ENCODE measurements at places on chromosomes 13 and 19.

GRCh38 chr13:80341756-80342370, 937 bp upstream of the SPRY2 start:
- no peak for DNase-seq

GRCh38 chr19:11374433-11375142, at the start of gene SWSAP1:
SWSAP1 (plus strand) TSS chr19:11374666; CDS start chr19:11374681, 15 bp downstream.
- peak; percentile 96 for DNase-seq

DNA sequence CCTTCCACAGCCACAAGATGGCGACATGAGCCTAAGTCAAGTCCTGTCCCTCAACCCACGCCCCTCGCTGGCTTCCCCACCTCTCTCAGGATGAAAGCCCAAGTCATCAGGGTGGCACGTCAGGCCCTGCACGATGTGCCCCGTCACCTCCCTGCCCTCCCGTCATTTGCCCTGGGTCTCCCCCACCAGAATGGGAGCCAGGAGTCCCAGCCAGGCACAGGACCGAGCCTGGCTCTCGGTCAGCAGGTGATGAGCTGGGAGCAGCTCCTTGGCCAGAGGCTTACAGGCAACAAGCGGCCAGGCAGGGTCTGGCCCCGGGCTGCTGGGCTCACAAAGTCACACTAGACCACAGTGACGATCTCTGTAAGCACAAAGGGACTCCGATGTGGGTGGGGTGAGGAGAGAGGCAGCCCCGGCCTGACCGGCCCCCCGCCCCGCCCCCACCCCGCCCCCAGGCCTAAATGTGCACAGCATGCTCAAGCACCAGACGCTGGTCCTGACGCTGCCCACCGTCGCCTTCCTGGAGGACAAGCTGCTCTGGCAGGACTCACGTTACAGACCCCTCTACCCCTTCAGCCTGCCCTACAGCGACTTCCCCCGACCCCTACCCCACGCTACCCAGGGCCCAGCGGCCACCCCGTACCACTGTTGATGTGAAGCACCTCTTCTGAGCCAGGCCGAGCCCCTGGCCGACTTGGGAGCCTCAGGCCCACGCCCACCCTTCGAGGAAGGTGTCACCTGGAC, 7.3 kb downstream of the MRPL4 start:
- DNase-seq = peak; percentile 87

- no peak for DNase-seq
Observed at GRCh38 chr13:54536112-54536511, 1507.5 kb downstream of the OLFM4 start.

DNA sequence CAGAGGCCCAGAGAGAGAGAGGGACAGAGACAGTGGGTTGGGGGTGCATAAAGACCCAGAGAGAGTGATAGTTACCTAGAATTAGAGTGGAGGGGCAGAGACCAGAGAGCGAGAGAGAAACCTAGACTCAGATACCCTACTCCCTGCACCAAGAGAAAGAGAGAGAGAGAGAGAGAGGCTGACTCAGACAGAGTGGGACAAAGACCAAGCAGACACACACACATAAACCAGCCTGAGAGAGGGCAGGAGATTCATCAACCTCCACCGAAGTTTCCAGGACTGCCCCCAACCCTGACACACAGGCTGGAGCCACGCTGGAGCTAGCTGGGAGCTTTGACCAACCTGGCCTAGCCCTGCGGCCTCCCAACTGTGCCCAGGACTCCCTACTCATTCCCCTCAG, 12.9 kb downstream of the SYT3 start:
- no peak for DNase-seq

DNA sequence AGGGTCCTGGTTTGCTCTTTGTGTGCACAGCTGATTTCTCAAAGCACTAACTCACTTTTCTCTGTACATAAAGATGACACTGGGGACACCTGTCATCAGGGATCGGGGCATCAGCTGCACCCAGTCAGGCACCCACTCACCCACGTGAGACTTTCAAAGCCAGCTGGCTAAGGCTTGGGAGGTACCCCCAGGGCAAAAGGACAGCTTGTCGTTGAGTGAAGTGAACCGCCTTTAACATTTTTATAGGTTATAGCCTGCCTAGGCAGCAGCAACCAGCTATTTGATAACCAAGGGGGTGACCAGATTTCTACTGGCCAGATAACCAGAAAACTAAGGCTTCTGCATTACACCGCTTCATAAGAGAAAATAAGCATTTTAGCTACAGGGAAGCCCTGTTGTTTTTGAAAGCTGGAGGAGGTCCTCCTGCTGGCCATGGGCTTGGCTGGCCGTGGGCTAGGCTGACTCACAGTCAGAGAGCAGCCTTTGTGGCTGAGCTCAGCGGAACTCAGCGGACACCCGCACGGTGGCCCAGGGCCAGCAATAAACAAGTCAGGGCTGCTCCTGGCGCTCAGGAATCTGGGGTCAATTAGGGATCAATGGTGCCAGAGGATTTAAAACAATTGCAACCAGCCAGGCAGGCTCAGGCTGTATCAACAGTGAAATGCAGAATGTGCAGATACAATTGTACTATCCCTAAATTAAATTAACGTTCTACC, 57.1 kb downstream of the ALOX5AP start:
- no peak for DNase-seq

DNA sequence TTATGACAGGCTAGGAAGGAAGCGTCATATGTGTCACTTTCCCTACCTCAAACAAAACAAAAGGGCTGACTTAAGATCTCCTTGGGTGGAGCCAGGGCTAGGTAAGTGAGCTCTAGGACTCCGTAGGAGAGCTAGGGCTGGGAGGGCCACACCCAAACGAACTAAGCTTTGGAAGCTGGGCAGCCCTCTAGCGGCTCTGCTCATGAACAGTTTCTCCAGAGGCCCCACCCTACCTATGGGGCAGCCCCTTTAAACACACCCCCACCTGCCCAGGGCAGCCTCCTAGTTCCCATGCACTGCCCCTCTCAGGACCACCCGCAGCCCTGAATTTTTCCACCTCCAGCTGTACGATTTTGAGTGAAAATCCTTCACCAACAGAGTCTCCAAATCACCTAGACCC, 3.5 kb downstream of the PEG3 start:
- no peak for DNase-seq

DNA sequence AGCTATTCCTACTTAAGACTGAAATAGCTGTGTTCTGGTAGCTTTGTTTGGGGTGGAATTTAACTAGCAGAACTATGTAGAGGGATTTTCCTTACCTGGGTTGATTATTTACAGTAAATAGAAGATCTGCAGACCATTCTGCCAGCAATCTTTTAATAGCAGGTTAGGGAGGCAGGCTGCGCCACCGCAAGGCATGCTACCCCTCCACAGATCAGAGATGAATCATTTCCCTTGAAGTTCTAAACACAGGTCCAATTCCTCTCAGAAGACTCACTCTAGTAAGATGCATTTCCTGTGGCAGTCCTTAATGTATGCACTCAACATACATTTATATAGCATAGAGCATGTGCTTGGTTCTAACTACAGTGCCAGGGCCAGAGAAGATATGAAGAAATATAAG, 109.0 kb downstream of the TNFRSF19 start:
- no peak for DNase-seq

GRCh38 chr19:48683349-48683748, 10.5 kb upstream of the NTN5 start:
- peak; percentile 43 for DNase-seq

DNA sequence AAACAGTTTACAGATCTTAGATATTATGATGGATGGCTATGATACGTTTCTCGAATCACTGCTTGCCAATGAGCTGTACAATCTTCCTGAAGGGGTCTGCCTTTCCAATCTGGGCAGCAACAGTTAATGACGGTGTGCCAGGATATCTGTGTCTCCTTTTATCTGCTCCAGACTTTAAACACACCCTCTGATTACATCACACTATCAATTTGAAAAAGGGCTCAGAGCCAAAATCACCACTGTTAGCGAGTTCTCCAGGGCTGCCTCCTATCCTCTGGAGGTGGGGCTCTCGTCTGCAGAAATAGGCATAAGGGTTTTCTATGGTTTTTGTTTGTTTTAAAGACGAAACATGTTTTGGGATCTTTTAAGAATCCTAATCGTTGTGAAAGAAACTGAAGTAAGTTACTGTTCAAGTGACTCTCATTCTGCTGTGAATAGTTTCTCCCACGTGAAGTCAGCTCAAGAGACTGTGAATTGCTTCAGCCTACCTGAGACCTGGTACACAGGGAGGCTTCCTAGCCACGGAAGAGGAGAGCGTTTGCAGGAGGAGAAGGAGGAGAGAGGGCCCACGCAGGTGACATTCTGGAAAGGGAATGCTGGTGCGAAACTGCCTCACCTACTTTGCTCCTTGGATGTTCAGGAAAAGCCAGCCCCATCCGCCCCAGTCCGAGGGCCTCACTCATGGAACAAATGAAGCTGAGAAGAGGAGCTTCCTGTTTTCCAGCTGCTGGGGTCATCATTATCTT, 15.2 kb upstream of the GJA3 start:
- no peak for DNase-seq

GRCh38 chr13:26989261-26989956, 182.2 kb downstream of the USP12 start:
- DNase-seq = no peak

DNA sequence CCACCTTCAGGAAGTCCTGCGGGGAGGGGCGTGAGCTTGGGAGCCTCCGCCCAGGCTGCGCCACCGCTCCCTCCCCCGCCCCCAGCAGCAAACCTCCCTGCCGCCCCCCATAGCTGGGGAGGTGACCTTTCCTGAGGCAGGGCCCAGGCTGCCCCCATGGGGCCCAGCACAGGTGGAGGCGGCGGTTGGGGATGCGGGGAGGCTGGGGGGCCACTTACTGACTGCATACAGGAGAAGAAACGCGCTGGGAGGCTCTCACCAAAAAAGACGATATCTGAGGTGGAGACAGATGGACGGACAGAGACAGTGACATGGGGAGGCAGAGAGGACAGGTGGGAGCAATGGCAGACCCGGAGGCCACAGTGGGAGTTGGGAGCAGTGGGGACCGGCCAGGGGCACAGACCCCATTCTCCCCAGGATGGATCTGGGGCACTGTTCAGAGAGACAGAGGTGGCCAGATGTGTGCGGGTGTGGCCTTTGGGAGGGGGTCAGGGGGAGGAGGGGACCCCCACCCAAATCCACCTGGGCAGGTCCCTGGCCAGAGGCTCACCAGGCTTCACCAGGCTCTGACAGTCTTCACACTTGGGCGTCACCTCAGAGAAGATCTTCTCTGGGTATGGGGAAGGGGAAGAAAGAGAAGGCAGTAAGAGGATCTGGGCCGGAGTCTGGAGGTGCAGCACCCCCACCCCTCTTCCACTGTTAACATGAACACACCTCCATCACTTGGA, 3.0 kb upstream of the RINL start:
- DNase-seq = no peak

- no peak for DNase-seq
Observed at GRCh38 chr13:29384466-29384865, 211.0 kb downstream of the SLC7A1 start.

GRCh38 chr13:65762012-65762411, 1468.1 kb downstream of the PCDH9 start:
- no peak for DNase-seq

- DNase-seq = peak; percentile 66
Observed at GRCh38 chr19:18469069-18469846, 31.3 kb upstream of the ISYNA1 start.

DNA sequence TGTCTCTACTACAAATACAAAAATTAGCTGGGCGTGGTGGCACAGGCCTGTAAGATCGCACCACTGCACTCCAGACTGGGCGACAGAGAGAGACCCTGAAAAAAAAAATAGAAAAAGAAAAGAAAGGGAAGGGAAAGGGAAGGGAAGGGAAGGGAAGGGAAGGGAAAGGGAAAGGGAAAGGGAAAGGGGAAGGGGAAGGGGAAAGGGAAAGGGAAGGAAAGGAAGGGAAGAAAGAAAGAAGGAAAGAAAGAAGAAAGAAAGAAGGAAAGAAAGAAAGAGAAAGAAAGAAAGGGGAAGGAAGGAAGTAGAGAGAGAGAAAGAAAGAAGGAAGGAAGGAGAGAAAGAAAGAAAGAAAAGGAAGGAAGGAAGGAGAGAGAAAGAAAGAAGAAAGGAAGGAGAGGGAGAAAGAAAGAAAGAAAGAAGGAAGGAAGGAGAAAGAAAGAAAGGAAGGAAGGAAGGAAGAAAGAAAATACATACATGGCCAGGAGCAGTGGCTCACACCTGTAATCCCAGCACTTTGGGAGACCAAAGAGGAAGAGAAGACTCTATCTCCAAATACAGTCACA, 8.1 kb upstream of the SYDE1 start:
- DNase-seq = no peak

DNA sequence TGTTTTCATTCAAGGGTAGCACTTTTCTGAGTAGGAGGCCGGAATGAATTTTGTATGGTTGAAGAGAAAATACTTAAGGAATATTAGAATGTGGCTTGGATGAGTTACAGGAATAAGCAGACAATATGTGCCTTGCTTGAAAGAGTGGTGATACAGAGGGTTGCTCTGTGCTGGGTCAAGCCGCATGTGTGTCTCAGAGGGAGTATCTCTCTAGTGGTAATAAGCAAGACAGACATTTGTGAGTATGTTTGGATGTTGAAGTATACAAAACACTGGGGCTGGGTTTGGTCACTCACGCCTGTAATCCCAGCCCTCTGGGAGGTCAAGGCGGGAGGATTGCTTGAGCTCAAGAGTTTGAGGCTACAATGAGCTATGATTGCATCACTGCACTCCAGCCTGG, 103.9 kb downstream of the LMO7 start:
- DNase-seq = no peak

GRCh38 chr13:27151798-27152599, 19.6 kb downstream of the USP12 start:
- no peak for DNase-seq

- no peak for DNase-seq
Observed at GRCh38 chr13:46343279-46343994, 43.6 kb downstream of the RUBCNL start.

- no peak for DNase-seq
Observed at GRCh38 chr19:21158523-21159135, 16.8 kb downstream of the ZNF431 start.

- no peak for DNase-seq
Observed at GRCh38 chr13:102091231-102091630, 310.6 kb downstream of the FGF14 start.

GRCh38 chr19:57171551-57172081, 4.3 kb upstream of the DUXA start:
- peak; percentile 18 for DNase-seq

- no peak for DNase-seq
Observed at GRCh38 chr19:7861619-7862412, 12.4 kb downstream of the PRR36 start.

DNA sequence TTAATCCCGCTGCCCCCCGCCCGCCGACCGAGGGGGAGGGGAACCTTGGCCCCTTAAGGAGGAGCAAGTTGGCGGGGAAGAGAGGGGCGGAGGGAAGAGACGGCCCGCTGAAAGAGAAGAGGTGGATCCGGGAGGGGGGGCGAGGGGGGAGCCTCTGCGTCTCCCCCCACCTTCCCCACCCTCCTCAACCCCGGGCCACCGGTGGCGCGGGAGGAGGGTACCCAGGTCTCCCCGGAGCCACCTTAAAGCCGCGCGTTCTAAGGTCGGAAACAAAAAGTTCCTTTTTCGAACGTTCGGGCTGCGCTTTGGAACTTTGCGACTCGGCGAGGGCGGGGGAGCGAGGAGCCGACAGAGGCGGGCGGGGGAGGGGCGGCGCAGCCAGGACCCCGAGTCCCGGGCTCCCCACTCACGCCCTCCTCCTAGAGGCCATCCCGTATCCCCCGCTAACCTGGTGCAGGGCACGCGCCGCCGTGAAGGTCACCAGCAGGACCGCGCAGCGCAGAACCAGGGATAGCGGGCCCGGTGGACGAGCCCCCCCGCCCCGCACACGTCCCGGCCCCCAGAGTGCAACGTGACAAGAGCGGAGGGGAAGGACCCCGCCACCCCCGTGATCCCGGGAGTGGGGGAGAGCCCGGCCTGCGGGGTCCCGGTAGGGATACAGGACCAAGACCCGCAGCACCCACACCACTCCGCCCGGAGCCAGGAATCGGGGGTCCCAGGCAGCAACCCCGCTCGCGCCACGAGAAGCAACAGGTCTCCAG, 659 bp downstream of the ERF start:
- peak; percentile 79 for DNase-seq

GRCh38 chr13:34591129-34591528, 350.9 kb upstream of the NBEA start:
- DNase-seq = no peak
